Stimulated activated naive CD8-positive, alpha-beta T cell treated with anti-CD3 and anti-CD28 coated beads, Interleukin-15, Interleukin-2, amounts not matched to agents 100 U/mL and 50 U/mL, for 24 hours (primary cell): ENCODE measurements at places on chromosomes 12 and 14.

GRCh38 chr14:94036313-94037167 is 10.4 kb downstream of the OTUB2 start:
- DNase-seq: peak; percentile 82

GRCh38 chr12:85060916-85061315 is 24.8 kb downstream of the LRRIQ1 start:
- no peak for DNase-seq

GRCh38 chr12:115811929-115812328 is 465.6 kb downstream of the MED13L start:
- no peak for DNase-seq

DNA sequence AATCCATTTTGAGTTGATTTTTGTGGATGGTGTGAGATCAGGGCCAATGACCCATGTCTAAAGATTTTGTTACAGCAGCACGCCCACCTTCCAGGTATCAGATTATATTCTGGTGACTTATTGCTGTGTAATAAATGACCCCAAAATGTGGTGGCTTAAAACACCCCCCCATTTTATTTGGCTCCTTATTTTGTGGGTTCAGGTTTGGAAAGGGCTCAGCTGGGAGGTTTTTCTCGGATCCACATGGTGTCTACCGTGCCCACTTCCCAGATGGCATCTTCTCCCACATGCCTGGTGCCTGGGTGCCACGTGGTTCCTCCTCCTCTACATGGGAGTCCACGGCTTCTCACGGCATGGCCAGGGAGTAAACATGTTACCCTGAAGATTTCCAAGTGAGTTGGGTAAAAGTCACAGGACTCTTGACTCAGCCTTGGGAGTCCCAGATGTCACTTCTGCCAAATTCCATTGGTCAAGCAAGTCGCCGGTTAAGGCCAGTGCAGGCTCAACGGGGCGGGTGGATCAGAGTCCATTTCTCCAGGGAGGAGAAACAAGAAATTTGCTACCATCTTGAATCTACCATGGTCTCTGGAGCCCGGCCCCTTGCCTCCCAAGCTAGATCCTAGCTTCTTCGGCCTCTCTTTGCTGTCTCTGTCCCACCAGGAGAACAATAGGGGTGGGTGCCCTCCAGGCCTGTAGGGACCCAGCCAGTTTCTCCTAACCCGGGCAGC is 214.3 kb downstream of the KIF26A start:
- no peak for DNase-seq

GRCh38 chr14:23095196-23096108 is at the start of gene C14orf119:
Gene C14orf119, plus strand, starts transcription at chr14:23095505. Its CDS starts 2,154 bp downstream, at chr14:23097659.
- DNase-seq: peak; percentile 99

DNA sequence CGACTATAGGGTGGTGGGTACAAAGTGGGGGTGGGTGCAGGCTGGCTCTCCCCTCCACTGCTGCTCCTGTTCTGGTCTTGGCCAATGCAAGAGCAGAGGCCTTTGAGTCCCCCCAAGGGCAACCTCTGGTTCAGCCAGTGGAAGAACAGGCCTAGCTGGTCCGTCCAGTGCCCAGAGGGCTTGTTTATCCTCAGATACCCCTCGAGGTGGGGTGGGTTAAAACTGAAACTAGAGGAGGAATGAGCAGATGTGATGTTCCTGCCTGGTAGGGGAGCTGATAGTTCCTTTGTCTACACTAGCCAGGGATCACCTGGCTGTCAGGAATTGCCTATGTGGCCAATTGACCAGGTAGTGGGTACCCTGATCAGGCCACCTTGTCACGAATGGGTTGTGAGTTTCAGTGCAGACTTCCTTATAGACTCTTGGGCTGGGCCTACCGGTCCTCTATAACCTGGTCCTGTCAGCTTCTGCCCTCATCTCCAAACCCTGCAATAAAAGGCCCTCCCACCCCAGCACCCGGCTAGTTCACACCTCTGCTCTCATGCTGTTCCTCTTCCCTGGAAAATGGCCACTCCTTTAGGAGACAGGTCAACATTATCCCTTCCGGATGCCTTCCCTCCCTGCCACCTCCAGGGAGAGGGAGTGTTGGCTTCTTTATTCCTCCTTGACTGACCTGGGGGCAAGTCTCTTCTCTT is 10.7 kb upstream of the HSP90AA1 start:
- no peak for DNase-seq

DNA sequence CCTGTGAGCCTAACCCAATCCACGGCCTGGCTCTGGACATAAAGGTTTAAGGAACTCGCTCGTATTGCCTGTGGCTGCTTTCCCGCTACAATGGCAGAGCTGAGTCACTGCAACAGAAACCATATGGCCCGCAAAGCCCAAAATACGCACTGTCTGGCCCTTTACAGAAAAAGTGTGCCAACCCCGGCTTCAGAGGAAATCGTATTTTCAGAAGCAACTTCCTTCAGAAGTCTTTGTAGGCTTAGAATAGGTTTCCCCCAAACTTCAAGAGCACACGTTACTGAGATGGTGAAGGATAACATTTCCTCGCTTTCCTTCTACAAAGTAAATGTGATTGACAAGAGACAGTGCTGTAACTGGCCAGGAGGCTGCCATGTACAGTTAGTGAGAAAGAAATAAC is 34.8 kb upstream of the TESC start:
- DNase-seq: peak; percentile 70

- no peak for DNase-seq
Observed at GRCh38 chr12:84512751-84513150, 399.8 kb downstream of the SLC6A15 start.
